ENCODE measurements at places on chromosomes 3 and 15.

GRCh38 chr3:141368062-141368924 lies at the start of gene ZBTB38:
Gene ZBTB38 (plus strand): TSS chr3:141368504. CDS start chr3:141442389, 73,885 bp downstream.
- no peak for DNase-seq

DNA sequence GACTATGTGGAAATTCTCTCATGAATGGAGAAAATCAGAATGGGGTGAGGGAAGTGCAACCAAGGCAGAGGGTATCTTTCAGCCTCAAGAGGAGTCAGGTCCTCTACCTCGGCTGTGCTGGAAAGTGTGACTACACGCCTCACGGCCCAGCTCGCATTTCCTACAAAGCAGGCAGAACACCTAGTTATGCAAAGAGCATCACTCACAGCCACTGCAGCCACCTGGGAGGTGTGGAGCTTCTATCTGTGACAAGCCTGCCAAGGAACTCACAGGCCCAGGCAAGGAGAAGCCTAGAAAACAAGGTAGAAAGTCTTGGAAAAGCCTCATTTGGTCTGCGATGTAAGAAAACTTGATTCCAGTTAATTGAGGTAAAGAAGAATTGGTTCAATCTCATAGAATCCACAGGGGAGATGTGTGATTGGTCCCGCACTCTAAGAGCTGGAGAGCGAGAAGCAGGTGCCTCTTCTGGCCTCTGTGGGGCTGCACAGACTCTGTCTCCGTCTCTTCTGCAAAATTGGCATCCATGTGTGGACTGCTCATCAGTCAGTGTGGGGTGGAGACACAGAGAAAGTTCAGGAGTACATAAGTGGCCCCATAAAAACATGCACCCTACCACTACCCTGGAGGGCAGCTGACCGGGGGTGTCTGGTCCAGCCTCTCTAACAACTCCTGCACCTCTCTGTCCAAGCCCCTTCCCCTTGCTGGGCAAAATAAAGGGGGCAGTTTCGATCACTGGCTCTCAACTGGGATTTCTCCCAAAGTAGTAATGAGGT lies 76.8 kb downstream of the TAMM41 start:
- no peak for DNase-seq

GRCh38 chr3:31670136-31670535 lies 137.4 kb downstream of the STT3B start:
- no peak for DNase-seq

GRCh38 chr15:95303713-95304112 lies 1026.8 kb upstream of the NR2F2 start:
- DNase-seq = no peak

GRCh38 chr3:71466483-71466882 lies 117.0 kb downstream of the FOXP1 start:
- no peak for DNase-seq

GRCh38 chr15:38374029-38374428 lies 79.9 kb upstream of the FAM98B start:
- DNase-seq = no peak

GRCh38 chr15:52095597-52096262 lies 16.8 kb downstream of the BCL2L10 start:
- DNase-seq = no peak

DNA sequence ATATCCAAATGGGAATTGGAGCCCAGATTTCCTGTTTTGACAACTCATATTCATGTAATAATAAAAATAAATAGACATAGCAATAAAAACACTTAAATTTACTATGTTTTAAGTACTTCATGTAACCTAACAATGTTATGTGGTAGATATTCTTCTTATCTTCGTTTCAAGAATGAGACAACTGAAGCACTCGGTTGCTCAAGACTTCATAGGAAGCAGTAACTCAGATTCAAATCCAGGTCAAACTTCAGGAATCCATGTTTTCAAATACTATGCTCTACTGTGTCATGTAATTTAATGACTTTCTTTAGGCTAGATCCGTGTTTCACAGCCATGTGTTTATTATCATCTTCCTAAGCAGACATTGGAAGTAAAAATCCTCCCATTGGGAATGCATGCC lies 492.2 kb downstream of the CNTN3 start:
- no peak for DNase-seq

DNA sequence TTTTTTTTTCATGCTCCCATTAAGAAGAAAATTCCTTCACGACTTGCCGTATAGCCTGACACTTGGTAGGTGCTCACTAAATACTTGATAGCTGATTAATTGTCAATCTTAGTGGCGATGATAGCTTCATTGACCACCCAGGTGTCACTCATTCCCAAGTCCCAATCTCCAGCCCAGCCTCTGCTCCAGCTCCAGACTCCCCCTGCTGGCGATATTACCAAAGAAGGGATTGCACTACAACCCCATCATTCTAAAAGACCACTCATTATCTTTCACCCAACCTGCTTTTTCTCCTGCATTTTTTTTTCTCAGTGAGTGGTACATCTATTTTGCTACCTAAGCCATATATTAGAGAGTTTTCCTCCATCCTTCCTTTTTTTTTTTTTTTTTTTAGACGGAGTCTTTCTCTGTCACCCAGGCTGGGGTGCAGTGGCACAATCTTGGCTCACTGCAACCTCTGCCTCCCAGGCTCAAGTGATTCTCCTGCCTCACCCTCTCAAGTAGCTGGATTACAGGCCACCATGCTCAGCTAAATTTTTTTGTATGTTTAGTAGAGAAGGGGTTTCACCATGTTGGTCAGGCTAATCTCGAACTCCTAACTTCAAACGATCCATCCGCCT lies 19.5 kb upstream of the COMMD2 start:
- peak; percentile 24 for DNase-seq

- DNase-seq = no peak
Observed at GRCh38 chr3:194387276-194387675, 11.8 kb downstream of the GP5 start.

DNA sequence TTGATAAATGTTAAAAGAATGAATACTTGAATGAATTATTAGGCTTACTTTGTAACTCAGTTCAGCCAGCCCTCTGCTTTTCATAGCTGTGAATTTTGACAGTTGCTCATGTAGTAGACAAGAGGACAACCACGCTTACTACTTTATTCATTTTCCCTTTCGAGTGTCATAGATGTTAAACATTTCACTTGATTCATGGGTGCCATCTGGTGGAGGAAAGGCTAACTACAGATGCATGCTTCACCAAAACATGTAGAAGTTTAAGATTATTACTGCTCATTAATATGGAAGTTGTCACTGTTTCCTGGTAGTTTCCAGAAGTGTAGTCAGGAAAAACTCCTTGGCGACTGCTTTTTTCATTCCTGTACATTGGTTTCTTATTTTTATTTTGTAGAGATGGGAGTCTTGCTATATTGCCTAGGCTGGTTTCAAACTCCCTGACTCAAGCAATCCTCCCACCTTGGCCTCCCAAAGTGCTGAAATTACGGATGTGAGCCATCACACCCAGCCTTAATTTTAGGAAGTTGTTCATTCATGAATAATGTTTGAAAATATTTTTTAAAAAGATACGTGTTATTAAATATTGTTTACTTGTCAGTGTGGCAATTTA lies 163.2 kb downstream of the B3GALNT1 start:
- peak; percentile 59 for DNase-seq

- no peak for DNase-seq
Observed at GRCh38 chr15:66019826-66020398, 150.6 kb downstream of the RAB11A start.

GRCh38 chr15:95558131-95558530 lies 772.4 kb upstream of the NR2F2 start:
- DNase-seq = no peak

DNA sequence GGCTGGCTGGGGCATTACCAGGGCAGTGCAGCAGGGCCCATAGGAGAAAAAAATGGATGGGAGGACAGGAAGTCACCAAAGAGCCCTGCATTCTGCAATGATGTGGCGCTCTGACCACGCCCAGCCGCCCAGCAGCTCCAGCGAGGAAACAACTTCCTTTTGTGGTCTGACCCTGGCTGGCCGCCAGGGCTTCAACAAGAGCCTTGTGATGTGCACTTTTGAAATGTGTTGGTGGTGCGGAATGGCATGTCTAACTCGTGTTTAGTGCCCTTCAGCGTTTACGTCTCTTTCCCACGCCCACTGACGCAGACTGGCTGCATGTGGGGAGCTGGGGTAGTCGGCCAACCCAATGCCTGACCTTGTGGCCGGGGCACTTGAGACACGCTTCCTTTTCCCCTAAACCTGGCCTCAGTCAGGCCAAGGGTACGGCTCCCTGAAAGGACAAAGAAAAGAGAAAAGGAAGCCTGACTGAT lies 81.9 kb upstream of the CTNNB1 start:
- DNase-seq = peak; percentile 47

DNA sequence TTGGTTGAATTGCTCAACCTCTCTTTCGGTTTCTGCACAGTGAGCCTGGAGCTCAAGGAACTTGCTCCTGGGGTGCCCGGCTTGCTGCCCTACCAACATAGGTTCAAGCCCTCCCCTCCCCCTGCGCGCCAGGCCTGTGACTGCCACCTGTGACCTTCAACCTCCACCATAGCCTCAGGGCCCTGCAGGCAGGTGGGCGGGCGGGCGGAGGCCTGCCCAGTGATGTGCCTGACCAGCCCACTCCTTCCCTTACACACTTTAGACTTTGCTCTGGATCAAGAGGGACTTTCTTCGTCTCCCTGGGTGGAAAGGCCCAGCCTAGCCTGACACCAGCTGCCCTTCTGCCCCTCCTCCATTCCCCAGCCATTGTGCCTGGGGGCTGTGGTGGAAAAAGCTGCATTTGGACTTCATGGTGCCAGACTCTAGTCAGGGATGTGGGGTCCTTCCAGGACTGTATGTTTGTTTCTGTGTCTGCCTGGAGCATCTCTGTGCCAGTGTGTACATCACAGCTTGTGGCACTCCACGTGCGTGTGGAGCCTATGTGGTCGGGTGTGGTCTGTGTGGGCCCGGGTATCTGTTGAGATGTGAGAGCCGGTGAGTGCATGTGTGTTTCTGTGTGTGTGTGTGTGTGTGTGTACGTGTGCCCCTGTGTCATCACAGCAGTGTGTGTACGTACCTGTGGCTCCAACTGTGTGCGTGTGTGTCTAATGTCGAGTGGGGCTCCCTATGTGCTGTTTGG lies 9.5 kb downstream of the PRKCD start:
- no peak for DNase-seq

DNA sequence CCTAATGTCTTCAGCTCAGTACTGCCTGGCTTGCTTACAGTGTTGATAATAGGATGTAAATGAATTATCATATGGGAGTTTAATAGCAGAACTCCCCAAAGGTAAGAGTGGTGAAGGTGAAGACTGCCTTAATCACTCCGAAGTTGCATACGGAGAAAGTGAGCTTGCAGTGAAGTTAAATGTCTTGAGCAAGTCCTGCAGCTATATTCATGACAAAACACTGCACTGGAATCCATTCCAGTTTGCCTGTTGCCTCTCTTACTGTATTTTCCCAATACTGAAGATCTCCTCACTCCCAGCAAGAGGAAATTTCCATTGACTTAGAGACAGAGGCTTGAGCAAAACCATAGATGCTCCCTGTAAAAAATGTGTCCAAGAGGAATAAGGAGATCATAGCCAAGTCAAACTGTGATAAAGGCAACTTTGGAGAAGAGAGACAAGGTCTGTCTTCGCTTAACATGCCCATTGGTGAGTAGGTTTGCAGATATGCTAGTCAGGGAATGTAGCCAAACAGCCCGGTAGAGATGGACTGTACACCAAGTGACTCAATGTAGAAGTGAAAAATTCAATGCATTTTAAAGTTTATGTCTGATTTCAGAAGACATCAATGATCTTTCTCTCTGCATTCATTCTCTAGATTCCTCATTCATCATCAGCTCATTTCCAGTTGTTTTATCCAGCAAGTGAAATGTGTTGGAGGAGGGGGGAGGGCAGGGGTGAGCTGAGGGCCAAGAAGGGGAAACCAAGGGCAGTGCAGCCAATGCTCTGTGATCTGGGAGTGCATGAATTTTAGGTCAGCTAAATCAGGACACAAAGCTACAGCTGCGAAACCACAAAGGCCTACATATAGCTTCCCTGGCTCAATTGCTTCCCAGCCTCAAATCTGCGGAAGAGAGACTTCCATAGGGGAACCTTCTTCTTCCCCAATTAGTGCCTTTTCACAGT lies 667.1 kb upstream of the NR2F2 start:
- DNase-seq = no peak

DNA sequence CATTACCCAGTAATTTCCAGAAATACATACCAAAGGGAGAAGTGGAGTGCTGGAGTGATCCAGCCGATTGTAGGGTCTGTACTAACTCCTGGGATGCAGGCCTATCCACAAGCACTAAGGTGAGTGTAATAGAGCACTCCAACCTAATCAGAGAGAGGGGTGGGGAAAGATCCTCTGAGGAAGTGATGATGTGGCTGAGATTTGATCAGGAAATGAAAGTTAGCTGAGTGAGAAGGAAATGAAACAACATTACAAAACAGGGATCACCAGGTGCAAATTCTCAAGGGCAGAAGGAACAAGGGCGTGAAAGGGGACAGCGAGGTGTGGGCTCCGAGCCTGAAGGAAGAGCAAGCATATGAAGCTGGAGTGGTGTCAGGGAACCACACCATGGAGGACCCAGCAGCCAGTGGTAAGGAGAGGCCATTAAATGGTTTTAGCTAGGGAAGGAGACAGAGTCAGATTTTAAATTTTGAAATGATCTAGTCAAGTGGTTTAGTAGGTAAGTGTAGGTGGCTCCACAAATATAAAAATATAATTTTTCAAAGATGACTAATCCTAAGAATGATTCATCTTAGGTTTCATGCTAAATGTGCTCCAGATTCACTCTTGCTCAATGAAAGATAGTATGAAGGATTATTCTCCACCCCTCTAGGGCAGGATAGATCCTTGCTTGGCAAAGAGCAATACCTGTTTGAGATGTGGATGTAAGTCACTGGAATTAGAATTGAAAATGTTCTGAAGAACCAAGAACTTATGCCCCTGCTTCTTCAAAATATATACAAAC lies 348.7 kb downstream of the TBL1XR1 start:
- no peak for DNase-seq

- DNase-seq = no peak
Observed at GRCh38 chr3:173255555-173255954, 114.5 kb upstream of the SPATA16 start.

DNA sequence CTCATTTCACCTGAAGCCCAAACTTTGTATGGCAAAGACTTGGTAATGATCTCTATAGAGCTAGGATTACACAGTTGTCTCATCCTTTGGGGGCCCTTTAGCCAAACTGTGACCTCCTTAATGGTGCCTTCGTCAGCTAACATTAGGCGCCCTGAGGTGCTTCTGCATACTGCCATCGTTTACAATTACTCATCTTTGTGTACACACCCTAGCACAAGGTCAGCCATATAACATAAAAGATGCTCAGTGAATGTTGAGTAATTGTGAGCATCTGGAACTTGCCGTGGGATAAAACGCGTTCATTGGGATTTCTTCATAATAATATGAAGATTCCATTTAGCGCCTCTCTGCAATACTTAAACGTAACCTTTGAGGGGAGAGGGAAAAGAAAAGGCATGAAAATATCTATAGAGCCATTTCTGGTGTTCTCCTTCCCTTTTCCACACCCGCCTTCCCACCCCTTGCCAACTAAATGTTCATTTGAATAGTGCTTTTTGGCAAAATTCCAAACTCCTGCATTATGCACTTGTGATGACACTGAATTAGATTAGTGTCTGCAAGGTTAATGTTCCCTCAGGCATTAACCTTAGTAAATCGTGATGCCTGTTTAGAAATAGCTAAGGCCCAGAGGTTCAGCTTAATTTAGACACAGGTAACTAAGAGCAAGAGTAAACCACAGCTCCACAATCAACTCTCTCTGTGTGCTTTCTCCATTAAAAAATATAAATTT lies 990 bp upstream of the ZNF148 start:
- no peak for DNase-seq

Data from stimulated activated CD4-positive, alpha-beta T cell treated with anti-CD3 and anti-CD28 coated beads, Interleukin-1b, Interleukin-23, amount 100 ng/mL, for 24 hours (primary cell).